Mesenteric fat pad (tissue), 1 donor: ENCODE measurements at places on chromosomes 7 and 10.

DNA sequence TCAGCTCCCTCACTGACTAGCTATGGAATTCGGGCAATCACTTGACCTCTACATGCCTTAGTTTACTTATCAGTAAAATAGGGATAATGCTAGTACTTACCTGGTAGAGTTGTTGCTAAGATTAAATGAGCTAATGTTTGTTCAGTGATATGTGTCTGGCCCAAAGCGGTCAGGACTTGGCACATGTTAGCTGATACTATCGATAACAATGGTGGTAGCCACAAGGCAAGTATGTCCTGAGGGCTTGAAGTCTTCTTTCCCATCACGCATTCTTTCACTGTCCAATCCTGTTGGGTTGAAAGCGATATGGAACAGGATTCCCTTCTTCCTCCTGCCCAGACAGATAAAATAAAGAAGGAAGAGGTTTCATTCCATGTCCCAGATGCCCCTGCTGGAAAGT is 25.5 kb upstream of the MXI1 start:
- no peak for DNase-seq

GRCh38 chr10:130635528-130635927 is 499.3 kb downstream of the GLRX3 start:
- no peak for DNase-seq

GRCh38 chr7:155124706-155125105 is 54.6 kb downstream of the HTR5A start:
- DNase-seq, result peak; percentile 68

GRCh38 chr7:80581486-80582260 is 56.8 kb upstream of the CD36 start:
- DNase-seq, result no peak

GRCh38 chr7:74625446-74625845 is 32.1 kb upstream of the GTF2I start:
- DNase-seq, result no peak

DNA sequence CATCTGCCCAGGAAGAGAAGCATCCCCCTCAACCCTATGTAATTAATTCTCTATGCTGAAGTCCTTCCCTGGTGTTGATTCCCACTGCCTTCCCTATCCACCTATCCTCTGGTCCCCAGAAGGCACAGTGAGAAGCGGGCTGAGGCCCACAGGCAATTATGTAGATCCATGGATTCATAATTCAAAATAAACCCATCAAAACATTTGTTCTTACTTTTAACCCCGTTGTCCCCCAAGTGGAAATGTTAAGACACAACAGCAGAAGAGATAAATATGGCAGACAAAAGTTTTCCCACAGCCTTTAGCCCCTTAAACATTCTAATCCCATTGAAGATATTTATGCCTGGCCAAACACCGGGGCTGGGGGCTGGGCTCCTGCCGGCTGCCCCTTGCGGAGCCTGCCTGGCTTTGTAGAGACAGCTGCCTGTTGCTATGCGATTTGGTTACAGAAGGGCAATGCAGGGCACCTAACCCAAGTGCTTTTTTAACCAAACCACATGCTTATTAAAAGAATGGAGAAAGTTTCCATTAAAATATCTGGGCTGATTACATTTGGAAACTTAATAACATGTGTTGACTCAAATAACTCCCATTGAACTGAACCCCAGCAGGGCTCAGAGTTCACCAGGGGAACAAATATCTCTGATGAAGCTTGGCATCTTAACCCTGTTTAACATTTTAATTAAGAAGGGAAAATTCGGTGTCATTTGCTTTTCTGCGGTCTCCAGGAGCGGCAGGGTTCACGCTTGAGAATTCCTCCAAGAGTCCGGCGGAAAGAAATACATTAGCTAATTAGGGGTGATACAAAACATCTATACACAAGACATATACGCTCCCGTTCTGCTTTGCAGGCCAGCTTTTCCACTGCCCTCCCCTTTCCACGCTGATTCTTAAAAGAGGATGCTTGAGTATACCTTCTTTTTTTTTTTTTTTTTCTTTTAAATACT is 110.8 kb upstream of the FGFR2 start:
- no peak for DNase-seq

- DNase-seq, result no peak
These were observed 38.2 kb downstream of the SEMA3E start for GRCh38 chr7:83610649-83611304.

GRCh38 chr10:18204039-18204835 is 64.0 kb downstream of the CACNB2 start:
- DNase-seq, result no peak

GRCh38 chr10:73650537-73651331 is 5.1 kb downstream of the SYNPO2L start:
- no peak for DNase-seq

GRCh38 chr10:81569488-81569887 is 305.5 kb upstream of the NRG3 start:
- DNase-seq, result no peak

GRCh38 chr10:24008164-24009091 is 200.5 kb upstream of the KIAA1217 start:
- no peak for DNase-seq

DNA sequence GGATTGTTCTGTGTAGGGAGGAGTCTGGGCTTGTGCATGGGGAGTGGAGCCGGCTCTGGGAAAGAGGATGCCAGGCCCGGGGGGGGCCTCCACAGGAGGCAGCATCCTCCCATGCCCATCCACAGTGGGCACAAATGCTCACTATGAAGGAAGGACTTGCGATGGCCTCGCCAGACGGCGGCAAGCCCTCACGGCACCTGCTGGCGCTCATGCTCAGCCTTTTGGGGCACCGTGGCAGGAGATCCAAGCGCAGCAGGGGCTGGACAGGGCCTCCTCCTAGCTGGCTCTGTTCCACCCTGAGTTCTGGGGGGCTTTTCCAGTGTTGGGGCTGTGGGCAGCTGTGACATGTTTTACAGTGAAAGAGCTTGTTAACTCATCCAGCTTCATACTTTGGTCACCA is 15.2 kb downstream of the MDH2 start:
- DNase-seq, result no peak

DNA sequence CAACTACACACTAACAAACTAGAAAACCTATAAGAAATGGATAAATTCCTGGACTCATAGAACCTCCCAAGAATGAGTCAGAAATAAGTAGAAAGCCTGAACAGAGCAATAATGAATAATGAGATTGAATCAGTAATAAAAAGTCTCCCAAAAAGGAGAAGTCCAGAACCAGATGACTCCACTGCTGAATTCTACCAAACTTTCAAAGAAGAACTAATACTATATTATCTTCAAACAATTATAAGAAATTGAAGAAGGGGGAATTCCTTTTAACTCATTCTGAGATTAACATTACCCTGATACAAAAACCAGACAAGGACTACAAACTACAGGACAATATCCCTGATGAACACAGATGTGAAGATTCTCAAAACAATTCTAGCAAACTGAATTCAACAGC is 47.8 kb upstream of the CDK6 start:
- no peak for DNase-seq

- peak; percentile 82 for DNase-seq
These were observed 24.7 kb upstream of the HSPA12A start for GRCh38 chr10:116766837-116767634.

DNA sequence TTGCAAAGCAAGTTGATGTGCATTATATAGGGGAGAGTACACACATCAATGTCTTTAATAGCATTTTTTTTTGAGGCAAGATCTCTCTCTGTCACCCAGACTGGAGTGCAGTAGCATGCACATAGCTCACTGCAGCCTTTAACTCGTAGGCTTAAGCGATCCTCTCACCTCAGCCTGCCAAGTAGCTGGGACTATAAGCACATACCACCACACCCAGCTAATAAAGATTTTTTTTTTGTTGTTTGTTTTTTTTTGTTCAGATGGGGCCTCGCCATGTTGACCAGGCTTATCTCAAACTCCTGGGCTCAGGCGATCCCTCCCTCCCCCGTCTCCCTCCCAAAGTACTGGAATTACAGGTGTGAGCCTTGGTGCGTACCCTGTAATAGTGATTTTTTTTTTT is 1.5 kb downstream of the UMAD1 start:
- DNase-seq, result no peak

- DNase-seq, result no peak
These were observed 155.7 kb downstream of the LCOR start for GRCh38 chr10:96987842-96988175.

DNA sequence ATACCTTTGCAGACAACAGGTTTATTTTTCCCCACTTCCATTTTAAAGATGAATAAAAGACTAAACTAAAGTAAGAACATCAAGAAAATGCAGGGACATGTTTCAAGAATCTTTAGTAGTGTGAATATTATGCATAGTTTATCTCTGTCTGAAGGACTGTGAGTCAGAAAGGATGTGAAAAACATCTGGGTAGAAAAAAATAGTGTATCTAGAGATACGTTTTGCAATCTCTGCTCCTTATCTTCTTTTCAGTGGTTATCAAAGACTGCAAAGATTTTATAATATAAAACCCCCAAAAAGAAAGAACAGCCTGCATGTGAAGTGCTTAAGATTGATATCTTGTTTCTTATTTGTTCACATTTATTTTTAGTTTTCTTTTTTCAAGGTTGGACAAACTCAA is 101.9 kb upstream of the ARHGAP21 start:
- DNase-seq, result no peak

DNA sequence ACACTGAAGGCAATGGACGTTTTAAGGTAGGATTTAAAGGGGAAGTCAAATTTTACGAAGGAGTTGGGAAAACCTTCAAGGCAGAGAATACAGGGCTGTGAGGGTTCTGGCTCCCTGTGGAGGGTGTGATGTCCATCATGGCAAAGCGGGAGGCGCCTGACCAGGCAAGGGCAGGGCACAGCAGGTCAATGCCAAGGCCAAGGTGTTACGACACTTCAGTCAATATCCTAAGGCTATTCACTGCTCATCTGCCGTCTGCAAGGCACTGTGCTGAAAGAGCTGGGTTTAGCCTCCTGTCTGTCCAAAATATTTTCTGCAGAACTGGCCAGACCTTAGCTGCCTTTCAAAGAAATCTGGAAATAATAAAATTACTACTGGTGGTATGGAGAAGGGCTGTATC is 297.9 kb upstream of the MGMT start:
- DNase-seq, result no peak

DNA sequence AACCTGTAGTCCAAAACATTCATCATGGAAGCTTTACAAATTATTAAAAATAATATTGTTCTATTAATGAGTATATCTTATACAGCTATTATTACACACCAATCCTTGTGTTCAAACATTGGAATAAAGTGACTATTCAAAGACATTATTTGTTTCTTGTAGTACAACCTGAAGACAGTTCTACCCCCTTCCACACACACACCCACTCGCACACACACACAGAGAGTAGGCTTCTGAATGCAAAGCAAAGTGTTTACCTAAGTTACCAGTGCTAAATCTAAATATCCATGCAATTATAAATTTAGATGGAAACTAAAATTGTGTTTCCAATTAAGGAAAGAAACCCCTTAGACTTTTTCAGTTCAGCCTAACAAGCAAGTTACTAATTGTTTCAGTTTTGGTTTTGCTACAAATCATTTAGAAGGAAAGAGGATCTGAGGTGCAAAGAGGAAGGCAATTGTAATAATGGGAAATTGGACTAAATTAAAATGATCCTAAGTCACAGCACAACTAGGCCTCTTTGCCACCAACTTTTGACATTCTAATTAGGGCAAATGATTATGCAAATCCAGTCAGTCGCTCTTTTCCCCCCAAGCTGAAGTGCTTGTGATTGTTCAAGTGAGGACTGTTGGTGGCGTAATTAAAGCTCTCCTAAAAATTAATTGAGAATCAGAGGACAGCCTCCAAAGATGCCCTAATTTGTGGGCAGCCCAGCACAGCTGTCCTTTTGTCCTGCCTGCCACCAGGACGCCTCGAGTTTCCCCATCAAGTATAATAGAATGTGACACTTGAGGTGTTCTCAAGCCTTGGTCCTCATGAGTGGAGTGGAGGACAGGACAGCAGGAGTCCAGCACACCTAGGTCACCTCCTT is 19.9 kb upstream of the ATOH7 start:
- DNase-seq, result no peak

GRCh38 chr7:68503400-68503799 is 1094.9 kb upstream of the AUTS2 start:
- no peak for DNase-seq

DNA sequence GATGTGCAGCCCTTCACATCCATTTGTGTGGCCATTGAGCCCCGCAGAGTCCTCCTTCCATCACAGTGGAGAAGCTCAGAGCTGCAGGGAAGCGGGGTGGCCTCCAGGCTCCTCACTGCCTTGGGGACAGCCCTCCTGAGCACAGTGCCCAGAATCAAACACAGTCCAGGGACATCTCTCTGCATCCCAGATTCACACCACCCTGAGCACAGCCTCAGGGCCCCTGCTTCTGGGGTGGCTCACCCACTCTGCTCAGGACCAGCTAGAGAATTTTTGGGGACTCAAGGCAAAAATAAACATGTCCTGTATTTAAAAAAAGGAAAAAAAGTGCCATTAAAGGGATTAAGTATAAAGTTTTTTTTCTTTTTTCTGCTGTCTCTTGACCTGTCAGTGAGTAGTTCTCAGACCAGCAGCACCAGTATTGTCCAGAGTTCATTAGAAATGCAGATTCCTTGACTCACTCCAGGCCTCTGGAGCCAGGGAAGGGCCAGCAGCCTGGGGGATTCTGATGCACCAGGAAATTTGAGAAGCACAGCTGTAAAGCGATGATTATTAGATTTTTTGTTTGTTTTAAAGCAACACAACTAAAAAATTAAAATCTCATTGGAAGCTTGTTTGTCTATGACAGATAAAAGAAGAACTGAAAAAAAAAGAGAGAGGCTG is 61.6 kb downstream of the ARHGAP22 start:
- DNase-seq, result no peak

DNA sequence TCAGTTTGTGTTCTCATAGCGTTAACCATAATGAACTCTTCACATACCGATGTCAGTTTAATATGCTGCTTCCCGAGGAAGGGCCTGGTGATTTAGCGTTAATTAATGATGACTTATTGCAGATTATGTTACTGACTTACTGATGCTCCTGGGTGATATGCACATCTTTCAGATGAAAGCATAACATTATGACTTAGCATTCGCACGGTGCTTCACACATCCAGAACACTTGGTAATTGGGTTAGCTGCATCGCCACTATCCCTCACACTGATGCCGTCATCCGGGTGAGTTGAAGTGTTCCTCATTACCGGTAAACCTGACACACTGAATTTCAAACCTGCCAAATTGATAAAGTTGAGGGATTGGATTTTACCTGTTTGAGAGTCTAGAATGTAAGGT is 239.0 kb upstream of the PODXL start:
- no peak for DNase-seq

DNA sequence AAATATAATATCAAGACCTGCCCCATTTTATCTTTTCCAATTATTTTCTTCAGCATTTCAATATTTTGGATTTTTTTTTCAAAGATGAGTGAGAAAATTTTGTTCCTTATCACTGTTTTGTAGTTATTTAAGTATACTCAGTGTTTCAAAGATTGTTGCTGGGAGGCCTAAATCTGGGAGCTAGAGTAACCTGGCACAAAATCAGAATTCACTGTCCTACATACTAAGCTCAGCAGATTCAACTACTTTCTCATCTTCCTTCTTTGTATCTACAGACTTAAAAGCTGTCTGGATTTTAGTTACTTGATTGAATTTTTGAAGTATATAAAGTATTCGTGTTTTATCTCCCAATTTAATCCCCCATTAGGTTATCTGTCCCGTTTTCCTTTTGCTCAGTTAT is 85.9 kb downstream of the TAX1BP1 start:
- no peak for DNase-seq

GRCh38 chr10:9342885-9343570 is 1288.5 kb downstream of the GATA3 start:
- no peak for DNase-seq
